ENCODE measurements at places on chromosomes 7 and 10.

GRCh38 chr10:10685566-10685965, 332.1 kb upstream of the CELF2 start:
- DNase-seq, result no peak
- no peaks in the 10 kb centered on the region for H3K36me3 ChIP-seq
- no peak overlapping the region for H3K27ac ChIP-seq
- no peak overlapping the region for H3K4me3 ChIP-seq
- H3K4me1 ChIP-seq, result no peaks in the 10 kb centered on the region

- H3K27ac ChIP-seq, result no peak overlapping the region
- no peaks in the 10 kb centered on the region for H3K4me1 ChIP-seq
- no peak overlapping the region for H3K4me3 ChIP-seq
- no peaks in the 10 kb centered on the region for H3K27me3 ChIP-seq
- DNase-seq, result no peak
- H3K36me3 ChIP-seq, result no peaks in the 10 kb centered on the region
These were observed 461.9 kb downstream of the PTPRN2 start for GRCh38 chr7:158125721-158126120.

GRCh38 chr7:157769086-157769485, 432.3 kb downstream of the DNAJB6 start:
- no peaks in the 10 kb centered on the region for H3K36me3 ChIP-seq
- no peak for DNase-seq
- no peak overlapping the region for H3K27ac ChIP-seq
- no peak overlapping the region for H3K4me3 ChIP-seq
- H3K27me3 ChIP-seq, result no peaks in the 10 kb centered on the region

DNA sequence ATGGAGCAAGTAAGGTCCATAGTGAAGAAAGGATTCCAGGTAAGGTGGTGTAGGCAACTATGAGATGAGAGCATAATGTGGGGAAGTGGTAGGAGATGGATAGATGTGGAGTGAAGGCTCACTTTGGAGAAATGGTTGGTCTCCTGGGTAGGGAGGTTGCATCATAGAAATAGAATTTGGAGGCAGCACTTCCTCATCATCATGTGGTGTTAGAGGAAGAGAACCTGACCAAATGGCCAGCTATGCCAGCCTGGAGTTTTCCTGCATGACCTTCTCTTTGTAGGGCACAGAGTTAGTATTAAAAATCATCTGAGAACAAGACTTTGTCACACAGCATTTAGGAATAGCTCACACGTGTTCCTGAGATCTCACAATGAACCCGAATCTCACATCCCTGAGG, 126.7 kb upstream of the CXCL12 start:
- no peaks in the 10 kb centered on the region for H3K27me3 ChIP-seq
- H3K4me1 ChIP-seq, result no peaks in the 10 kb centered on the region
- no peaks in the 10 kb centered on the region for H3K36me3 ChIP-seq
- H3K4me3 ChIP-seq, result no peak overlapping the region
- no peak for DNase-seq

DNA sequence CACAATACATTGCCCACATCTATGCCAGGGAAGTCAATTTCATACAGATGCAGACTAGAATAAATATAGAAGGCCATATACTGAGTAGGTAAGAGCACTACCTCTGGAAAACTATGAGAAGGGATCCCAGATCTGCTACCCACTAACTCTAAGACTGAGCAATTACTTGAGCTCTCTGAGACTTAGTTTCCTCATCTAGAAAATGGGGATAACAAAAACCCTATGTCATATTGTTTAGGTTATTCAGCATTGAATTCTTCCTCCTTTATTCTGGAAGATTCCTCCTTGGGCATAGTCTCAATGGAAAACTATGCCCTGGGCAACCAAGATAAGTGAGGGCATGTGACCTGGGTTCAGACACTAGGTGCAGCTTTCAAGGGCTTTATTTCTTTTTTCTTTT, 4.0 kb upstream of the ARMH3 start:
- no peak for DNase-seq
- H3K27ac ChIP-seq, result no peak overlapping the region

- DNase-seq, result no peak
- H3K27ac ChIP-seq, result no peak overlapping the region
- no peaks in the 10 kb centered on the region for H3K27me3 ChIP-seq
- no peaks in the 10 kb centered on the region for H3K4me1 ChIP-seq
These were observed 24.3 kb downstream of the PLEKHS1 start for GRCh38 chr10:113775686-113776294.

Measured in B cell (primary cell).